ENCODE measurements at places on chromosomes 1 and 21.

GRCh38 chr1:160707236-160708064, 4.2 kb downstream of the CD48 start:
- DNase-seq = peak; percentile 80

DNA sequence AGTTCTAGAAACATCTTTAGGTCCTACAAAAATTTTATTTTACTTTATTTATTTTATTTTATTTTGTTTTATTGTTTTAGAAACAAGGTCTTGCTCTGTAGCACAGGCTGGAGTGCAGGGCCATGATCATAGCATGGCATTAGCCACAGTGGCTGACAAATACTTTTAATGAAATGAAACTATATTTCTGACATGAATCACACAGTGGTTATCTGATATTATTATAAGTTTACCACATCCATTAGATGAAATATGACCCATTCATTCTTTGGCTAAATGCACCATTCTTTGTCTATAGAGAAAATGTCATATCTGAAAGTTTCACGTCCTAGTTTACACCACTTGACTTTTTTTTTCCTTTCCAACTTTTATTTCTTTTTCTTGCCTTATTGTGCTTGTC, 613.4 kb upstream of the ADAMTS5 start:
- DNase-seq = no peak

DNA sequence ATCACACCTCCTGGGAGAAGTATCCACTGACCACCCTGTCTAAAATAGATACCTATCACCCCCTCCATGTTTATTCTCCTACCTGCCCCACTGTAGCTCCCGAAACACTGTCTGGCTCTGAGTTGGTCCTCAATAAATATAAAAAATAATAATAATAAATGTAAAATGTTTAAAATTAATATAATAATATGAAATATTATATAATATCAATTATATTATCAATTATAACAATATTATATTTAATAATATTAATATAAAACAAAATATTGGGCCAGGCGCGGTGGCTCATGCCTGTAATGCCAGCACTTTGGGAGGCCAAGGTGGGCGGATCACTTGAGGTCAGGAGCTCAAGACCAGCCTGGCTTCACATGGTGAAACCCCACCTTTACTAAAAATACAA, 52.3 kb upstream of the TIAM1 start:
- DNase-seq = no peak

DNA sequence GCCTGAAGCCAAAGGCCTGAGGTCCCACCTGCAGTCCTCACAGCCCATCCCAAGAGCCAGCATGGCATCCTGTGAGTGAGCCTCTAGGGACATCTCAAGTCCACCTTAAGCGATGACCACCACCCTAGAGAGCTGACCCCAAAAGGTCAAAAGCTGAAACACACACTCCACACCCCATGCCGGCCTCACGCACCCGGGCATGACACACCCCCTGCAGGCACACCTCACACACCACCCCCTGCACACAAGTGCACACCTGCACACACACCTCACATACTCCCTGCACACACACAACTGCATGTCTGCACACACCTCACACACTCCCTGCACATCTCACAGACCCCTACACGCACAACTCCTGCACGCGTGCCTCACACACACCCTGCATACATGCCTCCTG, 118.7 kb downstream of the NPHP4 start:
- DNase-seq = no peak

DNA sequence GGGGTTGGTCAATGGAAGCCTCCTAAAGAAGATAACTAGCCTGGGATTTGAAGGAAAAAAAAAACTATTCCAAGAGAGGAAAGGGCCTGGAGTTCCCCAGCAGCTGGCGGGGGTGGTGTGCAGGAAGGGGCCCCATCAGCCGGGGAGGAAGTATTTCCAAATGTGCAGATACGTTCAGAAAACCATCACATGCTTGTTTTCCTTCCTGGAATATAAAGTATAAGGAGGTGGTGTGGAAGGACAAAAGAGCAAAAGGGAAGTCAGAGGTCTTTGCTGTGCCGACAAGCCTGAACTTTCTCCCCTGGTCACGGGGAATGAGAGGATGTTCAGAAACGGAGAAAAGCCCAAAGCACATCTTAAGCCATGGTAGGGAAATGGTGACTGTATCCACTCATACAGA, 72.0 kb upstream of the BACE2 start:
- DNase-seq = no peak

DNA sequence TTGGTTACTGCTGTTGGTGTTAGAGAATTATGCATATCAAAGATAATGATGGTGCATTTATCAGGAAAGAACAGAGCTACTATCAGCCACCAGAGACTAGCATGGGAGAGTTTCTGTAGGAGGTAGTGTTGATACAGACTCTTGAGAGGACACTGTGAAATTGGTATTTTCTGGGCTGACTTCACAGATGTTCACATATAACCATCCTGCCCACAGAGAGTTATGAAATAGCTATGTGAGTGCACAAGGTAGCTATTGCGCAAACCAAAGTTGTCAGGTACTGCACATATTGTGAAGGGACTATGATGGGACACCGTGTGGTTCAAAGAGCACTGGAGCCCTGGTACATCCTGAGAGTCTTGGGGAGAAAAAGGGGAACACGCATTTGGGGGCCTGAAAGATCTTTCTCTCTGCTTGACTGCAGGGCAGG, 1.4 kb upstream of the TLCD4 start:
- peak; percentile 17 for DNase-seq

GRCh38 chr1:248861616-248862015, 2.7 kb upstream of the ZNF692 start:
- DNase-seq = no peak

DNA sequence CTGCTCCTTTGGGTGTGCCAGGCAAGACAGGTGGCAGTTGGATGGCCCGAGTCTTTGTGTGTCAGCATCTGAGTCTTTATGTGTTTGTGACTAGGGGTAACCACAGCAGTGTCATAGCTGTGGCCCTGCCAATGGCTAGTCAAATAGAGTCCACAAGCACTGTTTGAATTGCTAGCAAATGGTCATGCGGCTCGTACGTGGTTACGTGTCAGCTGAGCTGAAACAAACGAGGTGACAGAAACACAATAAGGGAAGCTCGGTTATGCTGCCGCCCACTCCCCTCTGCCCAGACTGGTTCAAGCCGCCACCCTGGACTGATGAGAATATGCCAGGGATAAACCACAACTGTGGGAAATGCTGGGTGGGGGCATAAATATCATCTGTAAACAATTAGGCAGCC, 174.3 kb upstream of the LMO4 start:
- DNase-seq = no peak

- DNase-seq = no peak
Observed at GRCh38 chr21:34846601-34847112, 177.9 kb downstream of the CLIC6 start.

GRCh38 chr1:27147842-27148518, 6.9 kb downstream of the SLC9A1 start:
- DNase-seq = no peak

- DNase-seq = peak; percentile 92
Observed at GRCh38 chr1:45326627-45327623, at the start of gene HPDL. TSS of gene HPDL (plus strand) at chr1:45326895. CDS start at chr1:45327149, 254 bp downstream.

DNA sequence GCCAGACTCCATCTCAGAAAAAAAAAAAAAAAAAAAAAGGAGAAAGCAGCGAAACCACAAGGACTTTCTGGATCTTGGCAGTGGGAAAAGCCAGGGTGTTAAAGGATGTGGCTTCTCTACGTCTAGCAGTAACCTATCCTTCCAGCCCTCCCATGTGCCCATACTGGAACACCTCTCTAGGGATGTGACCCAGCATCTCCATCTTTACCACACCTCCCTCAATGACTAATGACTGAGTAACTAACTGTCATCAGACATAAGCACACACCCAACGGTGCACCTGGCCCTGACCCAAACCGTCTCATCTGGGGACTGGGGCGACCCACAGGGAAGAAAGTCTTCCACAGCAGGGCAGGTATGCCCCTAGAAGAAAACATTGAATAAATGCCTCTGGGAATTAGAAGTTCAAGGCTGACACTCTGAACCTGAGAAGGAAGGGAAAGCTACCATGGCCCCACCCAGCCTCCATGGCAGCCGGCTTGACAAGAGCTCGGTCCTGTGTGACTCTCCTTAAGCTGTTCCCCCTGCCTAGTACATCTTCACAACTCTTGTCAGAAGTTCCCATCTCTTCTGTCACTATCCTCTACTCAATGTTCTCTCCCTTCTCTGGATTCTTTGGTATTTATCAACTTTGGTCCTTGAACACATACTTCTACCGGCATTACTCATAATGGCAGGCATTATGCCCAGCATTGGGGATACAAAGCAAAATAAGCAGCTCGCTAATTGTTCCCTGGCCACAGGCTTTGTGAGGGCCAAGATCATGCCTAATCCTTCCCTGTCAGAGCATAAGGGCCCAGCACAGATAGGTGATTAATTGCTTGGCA, 14.8 kb upstream of the PAQR6 start:
- DNase-seq = no peak

DNA sequence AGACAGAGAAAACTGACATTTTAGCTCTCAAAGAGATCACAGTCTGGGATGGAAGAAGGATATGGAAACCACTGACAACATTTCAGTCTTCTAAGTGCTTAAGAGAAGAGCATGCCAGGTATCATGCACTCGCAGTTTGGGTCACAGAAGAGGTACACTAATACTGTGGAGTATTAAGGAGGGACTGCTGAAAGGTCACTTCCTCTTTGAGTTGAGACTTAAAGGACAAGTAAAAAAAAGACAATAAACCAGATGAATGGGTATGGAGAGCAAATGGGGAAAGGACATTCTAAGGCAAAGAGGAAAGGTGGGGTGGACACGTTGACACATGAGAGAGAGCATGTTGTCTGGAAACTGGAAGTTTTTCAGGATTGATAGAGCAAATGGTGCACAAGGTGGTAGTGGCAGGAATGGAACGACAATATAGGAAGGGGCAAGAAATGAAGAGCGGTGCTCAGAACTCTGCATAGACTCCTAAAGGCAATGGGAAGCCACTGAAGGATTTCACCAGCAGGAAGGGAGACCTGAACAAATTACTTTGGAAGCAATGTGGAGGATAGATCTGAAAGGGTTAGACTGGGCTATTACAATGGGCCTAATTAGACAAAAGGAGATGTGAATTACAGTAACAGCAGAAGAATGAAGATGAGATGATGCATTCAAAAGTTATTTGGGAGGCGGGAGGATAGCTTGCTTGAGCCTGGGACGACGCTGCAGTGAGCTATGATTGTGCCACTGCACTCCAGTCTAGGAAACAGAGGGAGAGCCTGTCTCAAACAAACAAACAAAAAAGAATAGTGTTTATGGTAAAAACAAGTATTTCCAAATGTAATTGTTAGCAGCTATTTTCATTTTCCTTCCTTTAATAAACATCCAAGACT, 11.1 kb downstream of the DIPK1A start:
- peak; percentile 71 for DNase-seq

DNA sequence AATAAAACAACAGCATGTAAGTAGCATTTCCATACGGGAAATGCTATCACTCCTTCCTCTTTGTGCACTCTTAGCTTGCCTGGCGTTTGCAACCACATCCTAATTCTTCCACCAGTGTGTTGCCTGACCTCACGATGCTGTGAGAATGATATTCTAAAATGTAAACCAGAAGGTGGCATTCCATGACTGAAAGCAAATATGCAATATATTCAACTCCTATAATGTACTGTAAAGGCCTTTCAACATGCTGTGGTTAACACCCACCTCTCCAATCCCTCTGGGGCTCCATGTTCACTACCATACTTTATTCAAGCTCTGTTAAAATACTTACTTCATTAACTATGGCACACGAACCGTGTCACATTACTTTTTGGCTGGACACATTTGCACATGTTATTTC, 420.6 kb upstream of the DEPDC1 start:
- no peak for DNase-seq

- no peak for DNase-seq
Observed at GRCh38 chr1:176325664-176326063, 118.6 kb upstream of the COP1 start.

- DNase-seq = peak; percentile 61
Observed at GRCh38 chr1:176559878-176560277, 96.9 kb downstream of the PAPPA2 start.

DNA sequence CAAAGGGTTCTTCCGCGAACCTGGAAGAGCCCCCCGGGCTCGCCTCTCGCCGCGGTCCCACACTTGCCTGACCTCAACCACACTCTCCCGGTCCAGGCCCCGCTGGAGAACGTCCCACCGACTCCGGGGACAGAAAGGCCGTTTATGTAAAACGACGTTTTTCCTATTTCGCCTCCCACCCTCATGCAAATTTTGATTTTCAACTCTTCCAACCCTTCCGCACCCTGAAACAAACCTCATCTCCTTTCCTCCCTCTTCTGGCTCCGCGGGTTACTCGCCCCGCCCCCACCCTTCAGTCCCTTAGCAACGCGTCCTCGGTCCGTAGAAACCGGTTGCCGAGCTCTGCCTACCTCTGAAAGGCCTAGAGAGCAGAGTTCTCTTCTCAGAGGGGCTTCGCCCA, at the start of gene C1orf141:
TSS of gene C1orf141 (minus strand) at position 276 of the 400 bp plus-strand sequence. CDS start 7,730 bp downstream, outside the sequence.
- DNase-seq = no peak

DNA sequence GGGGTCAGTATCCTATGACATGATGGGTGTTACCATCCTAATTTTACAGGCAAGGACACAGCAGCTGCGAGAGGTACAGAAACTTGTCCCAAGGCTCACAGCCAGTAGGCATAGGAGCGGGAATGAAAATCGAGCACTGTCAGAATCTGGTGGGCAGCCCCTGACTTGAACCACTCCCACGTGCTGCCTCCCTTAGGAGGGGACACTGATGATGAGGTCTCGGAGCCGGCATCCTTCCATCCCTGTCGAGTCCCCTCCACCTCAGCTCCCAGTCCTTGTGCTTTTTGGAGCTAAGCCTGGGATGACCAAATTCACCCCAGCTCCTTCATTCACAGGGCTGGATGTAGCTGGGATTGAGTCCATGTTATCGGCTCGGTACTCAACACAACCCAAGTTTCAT, 49.0 kb downstream of the B3GALT5 start:
- no peak for DNase-seq

GRCh38 chr1:64155278-64155677, 48.1 kb upstream of the UBE2U start:
- no peak for DNase-seq

DNA sequence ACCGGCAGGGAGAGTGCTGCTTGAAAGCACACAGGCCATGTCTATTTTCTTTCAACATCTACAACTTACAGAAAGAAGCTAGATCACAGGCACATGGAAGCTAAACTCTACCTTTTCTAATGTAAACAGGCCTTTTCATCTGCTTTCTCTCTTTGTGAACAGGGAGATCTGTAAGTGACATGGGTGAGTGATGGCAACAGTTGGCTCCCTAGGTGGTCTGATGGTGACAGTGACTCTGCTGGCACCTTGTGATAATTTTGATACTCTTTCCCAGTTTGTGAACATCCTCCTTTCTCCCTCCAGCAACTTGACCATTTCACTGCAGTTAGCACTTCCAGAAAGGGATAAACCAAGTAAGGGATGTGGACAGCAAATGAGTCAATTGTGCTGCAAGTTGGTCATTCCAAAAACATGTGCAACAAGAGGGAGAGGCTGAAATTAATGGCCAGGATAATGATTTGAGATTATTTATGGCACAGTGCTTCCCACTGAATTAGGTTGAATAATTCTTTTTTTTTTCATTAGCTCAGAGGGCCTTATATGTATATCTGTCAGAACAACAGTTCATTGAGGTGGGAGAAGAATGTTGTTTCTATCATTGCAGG, 89.5 kb downstream of the XCL2 start:
- no peak for DNase-seq

GRCh38 chr1:89973471-89974127, 21.3 kb upstream of the ZNF326 start:
- no peak for DNase-seq

GRCh38 chr1:174448531-174448883, 743 bp downstream of the GPR52 start:
- no peak for DNase-seq

Measured in GM12865 (cell line).